RPMI8226 (cell line): ENCODE measurements at places on chromosomes 4 and X.

- no peak for DNase-seq
Measured at GRCh38 chr4:113824396-113824795, 62.9 kb upstream of the CAMK2D start.

- DNase-seq, result no peak
Measured at GRCh38 chr4:180942367-180942916, 1300.8 kb upstream of the TENM3 start.

- DNase-seq, result no peak
Measured at GRCh38 chrX:46144566-46144965, 400.7 kb downstream of the ZNF674 start.

DNA sequence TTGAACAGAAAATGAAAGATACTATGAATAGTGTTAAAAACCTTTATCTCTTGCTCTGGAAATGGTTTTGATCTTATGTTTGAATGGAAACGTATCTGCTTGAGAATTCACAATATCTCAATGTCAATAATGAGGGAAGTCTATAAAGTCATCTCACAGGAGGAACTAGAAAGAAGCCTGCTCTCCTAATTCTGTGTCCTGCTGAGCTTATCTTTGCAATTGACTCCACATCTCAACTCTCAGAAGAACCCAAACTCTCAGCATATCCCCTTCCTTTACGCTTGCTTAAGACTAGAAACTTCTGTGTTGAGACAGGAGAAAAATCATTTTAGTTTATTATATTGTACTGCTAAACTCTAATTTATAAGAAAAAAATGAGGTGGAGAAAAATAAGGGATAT is 8.3 kb upstream of the PF4V1 start:
- no peak for DNase-seq

GRCh38 chrX:21816136-21816535 is 23.3 kb upstream of the MBTPS2 start:
- no peak for DNase-seq

GRCh38 chrX:133633162-133633561 is 217.9 kb upstream of the GPC4 start:
- DNase-seq, result no peak

DNA sequence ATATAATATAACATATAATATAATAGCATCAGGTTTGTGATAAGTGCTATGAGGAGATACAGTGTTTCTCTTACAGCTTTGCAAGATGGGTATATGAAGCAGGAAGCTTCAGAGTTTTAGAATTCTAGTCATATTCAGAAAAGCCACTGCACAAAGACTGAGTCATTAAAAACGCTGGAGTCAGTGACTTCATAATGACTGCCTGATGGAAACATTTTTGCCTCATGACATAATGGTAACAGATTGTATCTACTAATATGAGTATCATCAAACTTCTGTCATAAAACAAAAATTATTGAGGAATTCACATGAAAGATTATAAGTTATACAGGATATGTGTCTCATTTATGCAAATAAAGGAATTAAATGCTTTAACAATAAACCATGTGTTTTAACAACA is 46.8 kb downstream of the EPHA5 start:
- no peak for DNase-seq

GRCh38 chrX:11190745-11191510 is 79.8 kb downstream of the HCCS start:
- peak; percentile 24 for DNase-seq
